Muscle of leg (tissue), 16 donors: ENCODE measurements at places on chromosomes 7 and 10. TPM values are rescaled to one million over a fixed set of nuclear protein-coding genes. Genes with fewer than 3 reads are reported as not detected.

- DNase-seq, result no peak
Observed at GRCh38 chr7:28539289-28539981, 127.1 kb downstream of the CREB5 start.

DNA sequence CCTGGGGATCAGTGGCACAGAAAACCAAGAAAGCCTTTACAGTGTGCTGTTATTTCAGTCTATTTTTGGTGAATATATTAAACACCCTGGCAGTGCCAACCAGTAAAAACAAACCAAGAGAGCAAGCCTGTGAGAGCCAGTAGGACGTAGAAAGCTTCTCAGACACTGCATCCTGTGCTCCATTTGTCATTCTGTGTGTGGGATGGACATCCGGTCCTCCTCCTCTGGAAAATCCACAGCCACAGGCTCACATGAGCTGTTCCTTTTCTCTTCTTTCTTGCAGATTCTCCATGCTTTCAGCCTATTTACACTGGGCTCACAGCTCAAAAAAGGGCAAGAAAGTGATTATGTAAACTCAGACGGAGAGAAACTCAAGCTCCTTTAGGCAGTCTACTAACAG is 119.7 kb upstream of the YAE1 start:
- no peak for DNase-seq

- peak; percentile 43 for DNase-seq
Observed at GRCh38 chr7:151137076-151137675, 30.3 kb downstream of the GBX1 start.

DNA sequence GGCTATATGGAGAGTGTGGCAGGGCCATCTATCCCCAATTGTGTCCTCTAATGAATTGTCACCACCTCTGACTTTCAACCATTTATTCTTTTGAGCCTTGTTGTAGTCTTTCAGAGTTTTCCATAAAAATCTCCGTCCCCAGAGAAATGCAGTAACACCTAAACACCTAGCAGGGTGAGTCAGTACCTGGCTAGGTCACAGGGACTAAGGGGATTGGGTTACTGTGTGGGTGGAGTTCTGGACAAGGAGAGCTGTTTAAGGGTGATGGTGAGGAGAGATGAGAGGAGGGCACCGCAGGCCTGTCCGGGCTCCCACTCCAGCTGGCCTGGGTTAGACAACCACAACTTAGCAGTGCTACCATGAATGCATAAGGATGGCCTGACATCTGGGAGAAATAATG is 186.2 kb upstream of the LYZL1 start:
- no peak for DNase-seq

DNA sequence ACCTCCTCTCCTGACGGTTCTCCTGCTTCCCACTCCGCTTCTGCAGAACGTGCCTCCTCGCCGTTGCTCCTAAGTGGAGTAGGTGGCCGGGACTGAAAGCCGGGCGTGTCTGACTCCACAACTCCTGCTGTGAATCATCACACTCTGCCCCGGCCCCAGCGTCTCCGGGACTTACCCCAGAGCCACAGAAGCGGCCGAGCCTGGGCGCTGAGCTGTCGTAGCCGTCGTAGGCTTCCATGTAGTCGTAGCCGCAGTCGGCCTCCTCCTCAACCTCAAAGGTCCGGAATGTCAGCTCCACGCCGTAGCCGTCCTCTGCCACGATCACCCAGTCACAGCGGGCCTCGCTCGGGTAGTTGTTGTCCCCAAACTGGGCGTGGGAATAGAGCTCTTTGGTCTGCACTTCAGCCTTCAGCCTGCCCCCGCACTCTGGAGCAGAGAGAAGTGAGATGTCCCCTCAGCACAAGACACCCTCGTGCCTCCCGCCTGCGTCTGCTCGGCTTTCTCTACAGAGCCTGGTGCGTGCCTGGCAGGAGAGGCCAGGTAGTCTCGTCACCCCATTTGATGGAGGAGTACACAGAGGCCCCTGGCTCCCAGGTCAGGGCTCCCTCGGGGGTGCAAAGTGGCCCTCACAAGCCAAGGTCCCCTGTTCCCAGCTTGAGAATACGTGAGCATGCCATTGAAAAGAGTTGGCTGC is 11.2 kb upstream of the OPALIN start:
- DNase-seq, result no peak

DNA sequence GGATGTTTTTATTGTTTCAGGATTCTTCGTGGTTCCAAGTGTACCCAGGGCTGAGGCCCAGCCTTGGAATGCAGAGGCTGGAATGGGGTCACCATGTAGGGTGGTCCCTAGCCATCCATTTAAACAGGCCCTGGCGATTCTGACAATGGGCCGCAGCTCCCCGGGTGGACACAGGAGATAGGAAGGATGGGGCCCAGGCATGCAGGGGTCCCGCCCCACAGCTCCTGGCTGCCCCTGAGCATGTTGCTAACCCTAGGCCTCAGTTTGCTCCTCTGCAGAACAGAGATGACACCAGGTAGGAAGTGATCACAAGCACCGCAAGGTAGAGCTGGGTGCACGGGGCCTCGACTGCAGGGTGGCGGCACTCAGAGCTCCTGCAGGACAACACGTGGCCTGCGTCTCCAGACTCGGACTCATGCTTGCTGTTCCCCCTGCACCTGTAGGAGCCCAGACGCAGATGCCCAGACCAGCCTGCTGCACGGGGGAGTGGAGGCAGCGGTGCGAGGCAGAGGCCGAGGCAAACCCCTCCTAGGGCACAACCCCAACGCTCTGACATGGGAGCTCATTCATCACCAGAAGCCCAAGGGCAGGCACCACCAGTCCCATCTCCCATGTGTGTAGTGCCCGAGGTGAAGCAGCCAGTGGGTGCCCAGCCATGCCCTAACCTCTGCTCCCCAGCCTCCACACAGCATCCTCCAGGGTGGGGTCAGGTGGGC is 25.5 kb downstream of the VIPR2 start:
- DNase-seq, result no peak

DNA sequence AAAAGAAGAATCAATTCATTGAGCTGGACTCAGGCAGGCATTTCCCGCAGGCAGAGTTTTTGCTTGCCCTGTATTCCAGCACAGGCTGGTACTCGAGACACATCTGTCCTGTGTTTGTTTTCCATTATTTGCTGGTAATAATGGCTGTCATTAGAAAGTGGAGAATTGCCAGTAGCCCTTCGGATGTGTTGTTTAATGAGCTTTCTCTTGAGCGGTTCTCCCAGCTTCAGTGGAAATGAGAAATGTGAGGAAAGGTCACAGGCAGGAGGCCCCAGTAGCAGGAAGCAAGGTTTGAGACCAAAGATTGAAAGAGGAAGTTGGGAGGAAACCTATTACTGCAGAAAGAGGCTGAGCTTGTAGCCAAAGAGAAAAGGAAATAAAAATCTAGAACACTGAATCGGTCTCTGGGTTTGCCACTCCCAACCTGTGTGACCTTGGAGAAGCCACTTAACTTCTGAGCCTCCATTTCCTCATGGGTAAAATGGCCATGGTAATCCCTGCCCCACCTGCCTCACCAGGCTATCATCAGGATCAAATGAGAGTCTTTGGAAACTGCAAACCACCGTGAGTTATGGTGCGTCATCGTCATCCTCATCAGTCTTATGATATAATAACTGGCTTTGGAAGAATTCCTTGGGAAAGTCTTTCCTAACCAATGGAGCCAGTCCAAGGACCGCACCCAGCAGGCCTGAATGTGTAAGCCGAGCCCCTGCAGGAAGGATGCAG is 67.7 kb downstream of the TACR2 start:
- peak; percentile 79 for DNase-seq

- peak; percentile 83 for DNase-seq
Observed at GRCh38 chr10:19488592-19489280, 327.5 kb upstream of the PLXDC2 start.

DNA sequence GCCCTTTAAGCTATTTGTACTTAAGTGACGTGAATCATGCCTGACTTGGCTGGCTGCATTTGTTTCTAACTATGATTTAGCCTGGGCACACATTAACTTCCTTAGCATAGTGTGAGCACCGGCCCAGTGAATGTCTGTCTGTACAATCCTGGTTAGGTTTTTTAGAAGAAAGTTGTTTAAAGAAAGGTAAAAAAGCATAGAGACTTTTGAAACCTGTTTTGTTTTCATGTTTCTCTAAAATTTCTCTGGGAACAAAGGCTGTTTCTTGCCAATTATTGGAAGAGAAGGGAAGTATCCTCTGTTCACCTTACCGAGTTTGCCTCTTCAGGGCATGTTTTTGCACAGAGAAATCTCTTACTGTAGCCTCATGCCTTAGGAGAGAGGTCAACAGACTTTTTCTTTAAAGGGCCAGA is 42.9 kb upstream of the MET start:
- peak; percentile 31 for DNase-seq

DNA sequence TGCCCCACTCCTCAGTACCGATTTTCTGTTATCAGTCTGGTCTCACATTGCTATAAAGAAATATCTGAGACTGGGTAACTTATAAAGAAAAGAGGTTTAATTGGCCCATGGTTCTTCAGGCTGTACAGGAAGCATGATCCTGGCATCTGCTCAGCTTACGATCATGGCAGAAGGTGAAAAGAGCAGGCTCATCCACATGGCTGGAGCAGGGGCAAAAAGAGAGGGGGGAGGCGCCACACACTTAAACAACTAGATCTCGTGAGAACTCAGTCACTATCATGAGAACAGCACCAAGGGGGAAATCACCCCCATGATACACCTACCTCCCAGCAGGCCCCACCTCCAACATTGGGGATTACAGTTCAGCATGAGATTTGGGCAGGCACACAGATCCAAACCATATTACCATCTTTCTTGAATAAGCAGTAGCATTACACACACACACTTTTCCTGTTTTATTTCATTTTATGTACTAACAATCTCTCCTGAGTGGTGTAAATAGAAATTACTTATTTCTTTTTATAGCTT is 53.3 kb downstream of the TRIM24 start:
- no peak for DNase-seq

DNA sequence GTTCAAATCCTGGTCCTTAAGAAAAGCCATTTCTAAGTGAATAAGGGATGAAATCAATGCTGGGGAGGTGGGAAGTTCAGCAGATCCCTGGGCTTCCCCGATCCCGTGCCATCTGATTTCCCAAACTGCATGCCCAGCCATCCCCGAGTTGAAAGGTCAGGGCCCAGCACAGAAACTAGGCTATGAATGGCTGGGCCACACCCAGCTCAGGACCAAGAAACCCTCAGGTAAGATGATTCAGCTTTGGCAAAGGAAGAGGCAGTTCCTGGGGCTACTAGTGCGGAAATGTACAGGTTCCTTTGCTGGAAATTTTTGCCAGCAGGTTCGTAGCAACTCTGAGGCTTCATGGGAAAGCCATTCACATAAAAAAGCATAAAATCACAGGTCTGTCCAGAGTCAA is 182.7 kb downstream of the FAM107B start:
- no peak for DNase-seq

DNA sequence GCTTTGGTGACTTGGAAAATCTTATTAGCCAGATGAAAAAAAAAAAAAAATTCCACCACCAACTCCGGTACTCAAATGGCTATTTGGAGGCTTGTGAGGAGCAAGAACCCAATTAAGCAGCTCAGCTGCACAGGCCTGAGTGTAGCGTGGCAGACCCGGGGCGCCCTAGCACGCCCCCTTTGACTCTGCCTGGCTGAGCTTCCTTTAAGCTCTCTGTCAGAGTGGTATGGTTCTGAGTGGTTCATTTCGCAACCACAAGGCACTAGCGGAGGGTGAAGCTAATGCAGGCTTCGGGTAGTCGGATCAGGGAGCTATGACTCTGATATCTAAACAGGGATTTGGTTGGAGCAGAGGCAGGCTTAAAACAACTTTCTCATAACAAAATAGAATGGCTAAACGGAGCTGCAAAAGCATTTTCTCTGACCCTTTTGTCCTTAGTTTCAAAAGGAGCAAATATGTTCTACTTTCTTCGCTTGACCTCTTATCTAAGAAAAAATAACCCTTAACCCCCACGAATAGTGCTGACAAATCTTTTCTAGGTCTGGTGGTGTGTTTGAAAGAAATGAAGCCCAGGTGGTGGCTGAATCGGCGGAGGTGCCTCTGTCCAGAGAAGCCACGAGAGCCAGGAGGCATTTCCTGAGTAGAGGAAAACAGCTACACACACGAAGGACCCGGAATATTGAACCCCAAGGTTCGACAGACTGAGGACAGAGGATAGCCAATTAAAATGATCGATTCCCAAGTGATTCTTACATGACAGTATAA is 285.4 kb upstream of the GLI3 start:
- DNase-seq, result no peak

DNA sequence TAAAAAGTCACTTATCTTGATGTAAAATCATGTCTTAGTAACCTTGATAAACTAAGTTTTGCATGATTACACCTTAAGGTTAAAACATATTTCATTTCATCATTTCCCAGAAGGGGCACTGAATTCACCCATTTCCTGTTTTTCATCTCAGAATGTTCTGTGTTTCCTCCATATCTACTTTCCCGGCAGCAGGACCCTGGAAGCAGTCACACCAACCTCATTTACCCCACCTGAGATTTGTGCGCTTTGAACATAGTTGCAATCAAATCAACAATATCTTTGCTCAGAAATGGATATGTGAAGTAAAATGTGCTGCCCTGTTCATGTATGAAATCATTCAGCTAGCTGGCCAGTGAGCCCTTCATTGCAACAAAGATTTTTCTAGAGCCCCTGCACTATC is 46.8 kb downstream of the IKZF1 start:
- DNase-seq, result no peak

- peak; percentile 73 for DNase-seq
Observed at GRCh38 chr7:14836571-14837189, 65.9 kb downstream of the DGKB start.

DNA sequence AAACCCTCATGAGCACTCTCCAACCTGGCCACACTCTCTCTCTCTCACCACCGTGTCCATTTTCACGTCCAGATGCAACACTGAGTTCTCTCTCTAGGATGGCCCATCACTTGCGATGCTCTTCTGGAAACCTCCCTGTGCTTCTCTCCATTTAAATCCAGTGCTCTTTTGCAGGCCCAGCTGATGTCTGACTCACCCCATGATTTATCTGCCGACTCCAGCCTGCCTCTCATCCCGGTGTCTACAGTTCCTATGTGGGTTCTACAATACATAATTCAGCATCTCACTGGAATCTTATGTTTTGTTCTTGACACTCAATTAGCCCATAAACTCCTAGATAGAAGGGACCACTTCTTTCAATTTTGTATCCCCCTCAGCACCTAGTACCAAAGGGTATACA is 5.0 kb downstream of the TPK1 start:
- DNase-seq, result no peak

Gene PILRA
- polyA plus RNA-seq, result 2.1 TPM

Gene DYDC2
- polyA plus RNA-seq, result 0.09 TPM

Gene NHLRC2
- 11.1 TPM for polyA plus RNA-seq

Gene CCDC146
- polyA plus RNA-seq, result 5.3 TPM

Gene TYW1
- polyA plus RNA-seq, result 14.6 TPM

Gene SFR1
- 5.1 TPM for polyA plus RNA-seq

Gene CRYGN
- 0.15 TPM for polyA plus RNA-seq

Gene DNAJC30
- polyA plus RNA-seq, result 6.0 TPM

Gene ADCYAP1R1
- polyA plus RNA-seq, result 6.4 TPM

Gene MKX
- 2.7 TPM for polyA plus RNA-seq
